ENCODE measurements at places on chromosomes 6 and 20.

DNA sequence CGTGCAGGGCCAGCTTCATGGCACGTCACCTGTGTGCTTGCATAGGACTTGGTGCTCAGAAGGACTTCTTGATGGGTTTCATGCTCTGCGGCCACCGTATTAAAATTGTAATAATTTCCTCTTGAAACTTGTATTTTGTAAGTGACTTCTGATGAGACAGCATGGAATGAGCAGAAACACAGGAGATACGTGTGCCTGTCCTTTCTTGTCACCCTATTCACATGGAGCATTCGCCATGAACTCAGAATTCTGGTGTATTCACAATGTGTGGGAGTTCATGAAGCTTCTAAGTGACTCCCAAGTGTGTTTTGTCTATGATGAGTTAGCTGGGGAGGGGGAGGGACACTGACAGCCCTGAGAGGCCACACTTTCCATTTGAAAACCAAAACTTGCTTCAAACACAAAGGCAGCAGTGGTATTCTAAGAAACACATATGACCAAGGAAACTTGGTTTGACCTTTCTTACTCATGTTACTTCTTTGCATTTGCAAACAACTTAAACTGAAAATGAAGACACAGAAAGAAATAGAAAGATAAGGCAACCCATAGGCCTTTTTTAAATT, 92.1 kb upstream of the NEDD9 start:
- peak; percentile 25 for DNase-seq

- DNase-seq, result peak; percentile 50
Measured at GRCh38 chr6:141562186-141562811, 570.4 kb upstream of the GJE1 start.

GRCh38 chr6:135739288-135739687, 112.2 kb upstream of the PDE7B start:
- DNase-seq, result no peak

- DNase-seq, result no peak
Measured at GRCh38 chr6:125955973-125956372, 597 bp upstream of the HINT3 start.

- no peak for DNase-seq
Measured at GRCh38 chr6:72636786-72637185, 14.9 kb downstream of the KCNQ5 start.

GRCh38 chr6:111852725-111853124, 20.5 kb downstream of the FYN start:
- DNase-seq, result no peak

- no peak for DNase-seq
Measured at GRCh38 chr20:10647471-10647870, 26.3 kb downstream of the JAG1 start.

DNA sequence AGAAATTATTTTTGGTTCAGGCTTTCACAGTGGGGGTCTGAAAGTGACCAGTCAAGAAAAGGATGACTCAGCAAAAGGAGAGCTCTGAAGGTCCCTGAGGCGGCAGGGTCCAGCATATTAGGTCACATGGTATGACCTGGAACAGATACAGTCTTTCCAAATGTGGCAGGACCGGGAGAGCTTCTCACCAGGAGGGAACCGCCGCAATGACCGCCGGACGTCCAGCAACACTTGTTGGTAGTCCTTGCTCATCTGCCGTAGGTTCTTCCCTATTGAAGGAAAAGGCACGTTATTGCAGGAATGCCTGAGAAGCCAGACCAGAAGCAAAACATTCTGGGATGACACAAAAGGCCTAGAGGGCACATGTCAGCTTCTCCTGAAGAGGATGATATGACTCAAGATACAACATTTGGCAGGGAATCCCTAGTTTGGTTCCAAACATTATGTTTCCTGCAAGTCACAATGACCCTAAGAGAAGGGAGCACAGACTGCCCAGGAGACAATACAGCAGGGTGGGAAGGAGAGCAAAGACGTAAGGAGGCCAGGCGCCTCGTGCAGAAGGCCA, 17.4 kb downstream of the TBC1D20 start:
- no peak for DNase-seq

DNA sequence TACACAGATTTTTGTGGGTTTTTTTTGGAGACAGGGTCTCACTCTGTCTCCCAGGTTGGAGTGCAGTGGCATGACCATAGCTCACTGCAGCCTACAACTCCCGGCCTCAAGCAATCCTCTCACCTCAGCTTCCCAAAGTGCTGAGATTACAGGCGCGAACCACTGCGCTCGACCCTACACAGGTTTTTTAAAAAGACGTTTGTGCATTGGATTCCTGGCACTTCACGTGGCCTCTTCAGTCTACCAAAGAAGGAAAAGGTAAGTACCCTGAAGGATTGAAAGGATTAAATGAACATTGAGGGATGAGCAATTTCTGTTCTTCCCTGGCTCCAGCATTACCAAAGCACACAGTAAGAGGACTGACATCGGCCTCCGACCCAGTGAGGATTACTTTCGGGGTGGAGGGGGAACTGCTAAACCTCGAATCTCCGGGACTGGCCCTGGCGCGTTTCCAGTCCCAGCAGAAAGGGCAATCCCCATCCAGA, 556 bp upstream of the YWHAB start:
- DNase-seq, result no peak

- DNase-seq, result no peak
Measured at GRCh38 chr6:144346719-144347447, 61.7 kb downstream of the UTRN start.

- DNase-seq, result no peak
Measured at GRCh38 chr6:148140772-148141557, 201.7 kb upstream of the SASH1 start.

DNA sequence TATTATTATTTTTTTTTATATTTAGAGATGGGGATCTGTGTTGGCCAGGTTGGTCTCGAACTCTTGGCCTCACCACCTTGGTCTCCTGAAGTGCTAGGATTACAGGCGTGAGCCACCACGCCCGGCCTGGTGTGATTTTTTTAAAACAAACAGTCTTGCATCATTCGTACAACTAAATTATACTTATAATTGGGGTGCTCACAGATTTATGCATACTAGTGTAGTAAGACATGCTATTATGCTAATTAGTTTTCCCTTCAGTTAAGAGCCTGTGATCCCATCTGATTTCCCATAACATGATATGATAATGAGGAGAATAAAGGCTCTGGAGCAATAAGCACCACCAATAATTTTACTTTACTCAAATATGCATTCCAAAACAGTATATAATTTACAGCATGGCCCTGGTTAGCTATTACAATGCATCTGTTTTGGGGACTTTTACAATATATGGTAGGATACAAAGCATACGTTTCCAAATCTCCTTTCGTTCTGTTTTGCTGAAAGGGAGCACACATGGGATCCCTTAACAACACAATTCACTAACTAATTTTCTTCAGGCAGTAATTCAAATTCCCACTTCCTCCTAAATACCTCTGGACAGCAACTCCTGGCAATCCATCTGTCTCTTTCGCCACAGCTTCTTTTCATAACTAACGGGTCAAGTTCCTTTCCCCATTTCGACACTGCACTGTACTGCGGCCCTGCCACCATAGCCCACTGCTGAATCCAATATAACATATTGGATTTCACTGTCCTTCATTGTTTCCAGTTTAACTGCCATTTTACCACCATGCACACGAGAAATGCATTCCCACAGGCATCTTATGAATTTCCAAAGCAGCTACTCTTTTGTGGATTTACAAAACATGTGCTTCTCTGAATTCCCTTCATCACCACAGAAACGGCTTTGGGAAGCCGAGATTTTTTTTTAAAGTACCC, 1.7 kb downstream of the NUDT3 start:
- no peak for DNase-seq

- no peak for DNase-seq
Measured at GRCh38 chr6:167658106-167658505, 168.6 kb upstream of the AFDN start.

- DNase-seq, result no peak
Measured at GRCh38 chr6:167652042-167652700, 174.5 kb upstream of the AFDN start.

DNA sequence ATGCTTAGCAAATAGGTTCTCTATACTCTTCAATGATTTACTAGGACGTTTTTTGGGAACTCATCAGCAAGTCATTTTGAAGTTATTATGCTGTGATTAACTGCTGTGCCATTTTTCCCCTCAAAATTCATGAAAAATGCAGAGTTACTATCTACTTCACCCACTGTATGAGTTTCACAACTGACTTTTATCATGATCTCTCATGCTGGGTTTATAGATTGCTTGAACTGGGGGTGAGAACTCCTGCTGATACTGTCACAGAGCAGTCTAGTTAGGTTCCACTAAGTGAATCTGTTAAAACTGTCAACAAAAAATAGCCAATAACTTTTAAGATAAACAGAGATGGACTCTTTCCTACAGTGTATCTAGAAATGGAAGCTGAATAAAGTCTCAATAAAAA, 136.7 kb downstream of the EYS start:
- no peak for DNase-seq

- DNase-seq, result no peak
Measured at GRCh38 chr20:37430778-37431460, 85.0 kb downstream of the SRC start.

- DNase-seq, result no peak
Measured at GRCh38 chr6:143556529-143556928, 45.0 kb upstream of the FUCA2 start.

GRCh38 chr20:56463428-56463827, 5.0 kb upstream of the RTF2 start:
- no peak for DNase-seq

GRCh38 chr6:7157752-7158616, 50.2 kb downstream of the RREB1 start:
- DNase-seq, result no peak

- DNase-seq, result no peak
Measured at GRCh38 chr6:19180348-19181072, 656.7 kb upstream of the ID4 start.

DNA sequence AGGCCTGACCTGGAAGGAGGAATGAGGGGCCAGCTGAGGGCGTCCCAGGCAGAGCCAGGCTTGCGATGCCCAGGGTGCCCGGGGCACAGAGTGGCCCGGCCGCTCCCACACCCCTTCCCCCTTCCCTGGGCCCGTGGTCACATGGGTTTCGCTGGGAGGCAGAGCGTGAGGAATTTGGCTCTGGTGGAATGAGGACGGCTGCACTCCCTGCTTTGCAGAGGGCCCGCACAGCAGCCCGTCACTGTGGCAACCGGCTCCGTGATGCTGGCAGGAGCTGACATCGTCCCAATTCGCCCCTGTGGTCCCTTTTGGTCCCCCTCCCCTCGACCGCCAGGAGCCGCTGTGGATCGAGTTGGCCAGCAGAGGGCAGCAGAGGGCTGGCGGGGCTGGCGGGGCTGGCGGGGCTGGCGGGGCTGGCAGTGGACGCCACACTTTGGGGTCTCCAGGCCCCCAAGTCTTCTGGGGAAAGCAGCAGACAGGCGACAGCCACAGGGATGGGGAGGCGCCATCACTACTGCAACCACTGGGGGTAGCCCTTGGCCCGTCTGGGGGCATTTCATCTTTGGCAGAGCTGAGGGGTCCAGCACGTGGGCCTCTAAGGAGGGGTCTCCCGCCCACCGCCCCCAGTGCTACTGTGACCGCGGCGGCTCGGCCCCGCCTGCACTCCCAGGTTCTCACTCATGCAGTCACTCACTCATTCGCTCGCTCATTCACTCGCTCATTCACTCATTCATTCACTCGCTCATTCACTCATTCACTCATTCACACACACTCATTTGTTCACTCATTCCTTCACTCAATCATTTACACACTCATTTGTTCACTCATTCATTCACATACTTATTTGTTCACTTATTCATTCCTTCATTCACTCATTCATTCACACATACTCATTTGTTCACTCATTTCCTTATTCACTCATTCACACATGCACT, 49.7 kb upstream of the BHLHE23 start:
- peak; percentile 40 for DNase-seq

DNA sequence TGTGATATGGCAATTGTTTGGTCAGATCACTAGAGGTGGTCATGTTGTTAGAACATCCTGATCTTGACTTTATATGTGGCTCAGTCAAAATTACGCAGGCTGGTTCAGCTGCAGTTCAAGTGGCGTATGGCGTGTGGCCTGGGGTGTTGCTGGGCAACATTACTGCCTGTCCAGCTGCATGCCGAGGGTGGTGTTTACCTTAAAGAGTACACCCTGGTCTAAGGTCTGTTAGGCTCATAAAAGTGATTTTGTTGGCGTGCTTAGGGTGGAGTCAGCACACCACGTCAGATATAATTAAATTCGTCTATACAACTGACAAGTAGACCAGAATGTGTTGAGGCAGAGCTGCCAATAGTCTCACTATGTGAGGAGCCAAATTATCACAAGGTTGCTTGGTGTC, 55.6 kb upstream of the NEDD9 start:
- no peak for DNase-seq

DNA sequence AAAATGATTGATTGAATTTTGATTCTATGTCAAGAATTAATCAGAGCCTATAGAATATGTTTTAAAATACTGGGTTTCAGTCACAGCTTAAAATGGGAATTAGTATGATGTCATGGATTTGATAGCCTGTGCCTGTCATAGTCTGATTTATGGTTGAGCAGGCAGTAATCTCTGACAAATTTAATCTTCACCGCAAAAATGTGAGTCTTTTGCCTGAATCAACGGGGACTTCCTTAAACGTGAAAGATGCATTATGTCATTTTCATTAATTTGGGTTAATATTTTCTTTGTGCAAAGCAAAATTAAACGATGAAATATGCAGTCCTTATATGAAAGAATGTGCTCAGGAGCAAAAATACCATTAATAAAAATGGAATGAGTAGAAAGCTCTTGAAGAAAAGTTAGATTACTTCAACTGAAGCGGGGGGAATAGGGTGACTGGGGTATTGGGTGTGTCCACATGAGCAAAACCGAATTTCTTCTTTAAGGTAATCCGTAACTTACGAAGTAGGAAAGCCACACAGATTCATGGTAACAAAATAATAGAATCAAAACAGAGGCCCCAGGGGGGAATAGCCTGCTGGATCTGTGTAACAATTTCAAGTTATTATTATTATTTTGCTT, 339.6 kb upstream of the NOX3 start:
- no peak for DNase-seq

GRCh38 chr6:15876406-15876805, 213.6 kb upstream of the DTNBP1 start:
- no peak for DNase-seq

DNA sequence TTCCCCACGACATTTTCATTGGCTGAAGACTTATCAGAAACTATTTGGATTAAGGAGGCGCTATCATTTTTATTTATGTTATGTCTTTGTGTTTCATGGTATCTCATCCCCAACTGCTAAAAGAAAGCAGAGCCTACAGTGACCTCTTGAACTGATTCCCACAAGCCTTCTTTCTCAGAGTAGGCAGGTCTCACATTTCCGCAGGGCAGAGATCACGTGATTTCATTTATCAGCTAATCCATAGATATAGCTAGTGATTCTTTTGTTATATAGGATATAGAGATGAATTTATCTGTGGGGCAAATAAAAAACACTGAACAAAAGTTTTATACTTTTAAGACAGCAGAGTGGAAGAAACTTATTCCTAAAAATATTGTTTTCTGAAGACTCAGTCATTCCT, 25.0 kb upstream of the POPDC3 start:
- DNase-seq, result no peak

GRCh38 chr6:12291839-12292604, 1.9 kb downstream of the EDN1 start:
- no peak for DNase-seq

- DNase-seq, result peak; percentile 28
Measured at GRCh38 chr20:35767683-35768481, 3.9 kb upstream of the PHF20 start.

GRCh38 chr6:39206250-39206721, 23.0 kb downstream of the KCNK5 start:
- no peak for DNase-seq

GRCh38 chr6:9484091-9484490, 930.8 kb downstream of the TFAP2A start:
- no peak for DNase-seq

- DNase-seq, result peak; percentile 55
Measured at GRCh38 chr6:127119102-127120022, 891 bp downstream of the RSPO3 start.

GRCh38 chr6:137951064-137951597, 84.1 kb downstream of the TNFAIP3 start:
- DNase-seq, result no peak

Data from stimulated activated effector memory CD8-positive, alpha-beta T cell treated with anti-CD3 and anti-CD28 coated beads, Interleukin-12 subunit alpha, Interleukin-12 subunit beta, amount 100 ng/mL, for 72 hours (primary cell).